Omental fat pad (tissue), 4 donors: ENCODE measurements at places on chromosomes 7 and 10. TPM values are rescaled to one million over a fixed set of nuclear protein-coding genes. Genes with fewer than 3 reads are reported as not detected.

Gene PIK3CG
- total RNA-seq, result 15.6 TPM

Gene LRRN3
- total RNA-seq, result 5.3 TPM

Gene PRSS1
- total RNA-seq, result not detected

Gene IL2RA
- 25.0 TPM for total RNA-seq

Gene ANKRD61
- not detected for total RNA-seq

Gene FAM25A
- total RNA-seq, result not detected

Gene PHKG1
- 1.4 TPM for total RNA-seq

Gene IRF5
- 23.9 TPM for total RNA-seq

Gene RPP38
- total RNA-seq, result 10.3 TPM

Gene GPNMB
- 134 TPM for total RNA-seq

Gene AGBL3
- total RNA-seq, result 2.1 TPM

Gene LSM8
- 31.5 TPM for total RNA-seq

Gene CRTAC1
- total RNA-seq, result 1.1 TPM

Gene THAP5
- 17.4 TPM for total RNA-seq

Gene SUN3
- total RNA-seq, result not detected

Gene MYH16
- total RNA-seq, result not detected

Gene ADIRF
- 504 TPM for total RNA-seq

Gene SPACDR
- total RNA-seq, result 0.84 TPM

Gene ABCA13
- not detected for total RNA-seq

Gene FGL2
- 31.3 TPM for total RNA-seq

Gene SPDYE1
- not detected for total RNA-seq

Gene SYT15
- 2.5 TPM for total RNA-seq

Gene HGF
- 4.8 TPM for total RNA-seq

Gene TAS2R5
- total RNA-seq, result 2.3 TPM

Gene PNLIPRP3
- not detected for total RNA-seq

Gene C10orf62
- total RNA-seq, result 0.88 TPM

Gene VWA2
- total RNA-seq, result 0.48 TPM

Gene GJD4
- total RNA-seq, result not detected

Gene TMEM270
- total RNA-seq, result not detected

Gene ACTL6B
- not detected for total RNA-seq

Gene OR2A1
- total RNA-seq, result 0.09 TPM

Gene SVIL
- total RNA-seq, result 22.8 TPM

Gene GLCCI1
- 22.6 TPM for total RNA-seq

Gene NEUROD6
- total RNA-seq, result not detected

Gene SLC29A4
- total RNA-seq, result 16.4 TPM

Gene UBE2H
- total RNA-seq, result 90.3 TPM

Gene PON1
- 2.0 TPM for total RNA-seq

Gene HKDC1
- not detected for total RNA-seq
